ENCODE measurements at places on chromosomes 12 and 14.

- no peak for DNase-seq
Observed at GRCh38 chr12:104109446-104110271, 28.4 kb downstream of the NFYB start.

- no peak for DNase-seq
Observed at GRCh38 chr12:116609319-116610114, 50.3 kb downstream of the MAP1LC3B2 start.

DNA sequence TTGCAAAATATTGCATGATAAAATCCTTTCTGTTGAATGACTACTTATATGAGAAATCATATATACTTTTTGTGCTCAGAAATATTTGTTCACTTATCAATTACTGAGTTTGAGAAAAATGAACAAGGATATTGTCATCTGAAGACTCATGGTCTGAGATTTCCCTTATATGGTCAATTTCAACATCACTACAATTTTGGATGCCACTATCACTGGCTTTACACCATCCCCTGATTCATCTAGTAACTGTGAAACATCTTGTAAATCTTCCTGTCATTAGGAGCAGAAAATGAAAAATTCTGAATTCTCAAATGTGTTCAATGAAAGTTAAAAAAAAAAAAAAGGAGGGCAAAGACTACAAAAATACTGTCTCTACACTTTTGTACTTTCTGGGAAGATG, 21.8 kb upstream of the GXYLT1 start:
- no peak for DNase-seq

GRCh38 chr12:83074358-83074894, 387.7 kb downstream of the TMTC2 start:
- no peak for DNase-seq

DNA sequence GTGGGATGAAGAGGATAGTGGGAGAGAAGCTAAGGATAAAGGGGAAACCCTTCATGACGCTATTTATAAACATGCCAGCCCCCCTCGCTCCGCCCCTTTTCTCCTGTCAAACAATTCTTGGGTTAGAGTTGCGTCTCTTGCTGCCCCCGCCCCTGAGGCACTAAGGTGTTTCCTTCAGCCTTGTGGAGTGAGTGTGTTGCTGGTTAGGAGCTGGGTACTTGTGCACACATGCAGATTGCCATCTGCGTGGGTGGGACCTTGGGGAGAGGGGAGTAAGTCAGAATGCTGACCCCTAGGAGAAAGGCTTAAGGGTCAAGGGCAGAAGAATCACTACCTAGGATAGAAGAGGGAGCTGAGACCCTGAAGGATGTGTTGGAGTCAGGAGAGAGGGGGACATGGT, 5.4 kb downstream of the FOXJ2 start:
- no peak for DNase-seq

DNA sequence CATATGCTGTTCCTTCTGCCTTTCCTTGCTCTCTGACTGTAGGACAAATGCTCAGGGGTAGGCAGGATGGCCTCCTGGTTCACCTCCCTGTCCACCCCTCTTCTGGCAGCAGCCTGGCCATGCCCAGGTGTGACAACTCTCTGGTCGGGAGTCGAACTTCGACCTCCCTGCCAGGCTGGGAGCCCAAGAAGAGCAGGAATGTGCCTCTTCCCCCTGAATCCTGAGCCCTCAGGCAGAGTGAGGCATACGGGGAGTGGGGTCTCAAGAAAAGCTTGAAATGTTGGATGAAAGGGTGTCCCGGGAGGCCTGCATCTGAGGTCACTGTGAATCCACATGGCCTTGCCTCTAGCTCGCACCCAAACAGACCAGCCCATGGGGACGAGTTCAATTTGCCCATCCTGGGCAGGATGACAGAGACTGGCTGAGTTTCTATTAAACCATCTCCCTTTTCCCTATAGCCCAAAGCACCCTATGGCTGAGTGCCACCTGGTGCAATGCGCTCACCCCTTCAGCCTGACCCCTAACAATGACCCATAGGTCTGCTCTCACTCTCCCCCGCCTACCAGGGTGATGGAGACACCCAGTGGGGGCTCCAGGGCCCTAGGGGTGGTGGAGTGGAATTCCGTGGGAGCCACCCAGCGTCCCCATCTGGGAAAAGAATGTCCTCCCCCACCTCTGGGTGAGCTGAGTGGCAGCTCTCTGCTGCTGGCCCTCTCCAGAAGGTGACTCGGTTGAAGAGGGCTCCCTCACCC, 52.9 kb upstream of the DIO3 start:
- no peak for DNase-seq

- no peak for DNase-seq
Observed at GRCh38 chr12:79766705-79767464, 76.1 kb upstream of the PAWR start.

DNA sequence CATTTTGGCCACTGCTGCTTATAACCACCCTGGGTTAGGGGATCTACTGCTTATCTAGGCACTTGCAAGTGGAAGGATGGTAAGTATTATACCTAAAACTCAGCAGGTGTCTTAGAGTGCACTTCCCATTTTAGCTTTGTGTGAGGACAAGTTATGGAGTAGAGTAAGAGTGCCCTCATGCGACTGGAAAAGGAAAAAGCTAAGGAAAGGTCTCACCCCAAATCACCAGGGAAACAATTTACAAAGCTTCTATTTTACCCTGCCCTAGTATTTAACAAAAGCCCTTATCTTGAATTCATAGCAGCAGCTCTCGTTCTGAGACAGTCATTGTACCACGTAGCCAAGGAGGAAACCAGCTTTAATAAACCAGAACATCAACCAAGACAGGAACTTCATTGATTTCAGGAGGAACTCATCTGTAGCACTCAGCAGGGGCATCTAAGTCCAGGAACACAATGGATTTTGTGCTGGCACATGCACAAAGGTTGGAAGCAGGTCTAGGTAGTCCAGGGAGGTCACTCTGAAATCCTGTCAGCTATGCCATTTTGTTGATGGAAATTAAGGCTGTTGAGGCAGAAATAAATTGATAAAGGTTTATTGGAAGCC, 2.9 kb downstream of the RDH12 start:
- peak; percentile 23 for DNase-seq

- DNase-seq, result no peak
Observed at GRCh38 chr14:20798318-20798717, 4.3 kb downstream of the RNASE1 start.

DNA sequence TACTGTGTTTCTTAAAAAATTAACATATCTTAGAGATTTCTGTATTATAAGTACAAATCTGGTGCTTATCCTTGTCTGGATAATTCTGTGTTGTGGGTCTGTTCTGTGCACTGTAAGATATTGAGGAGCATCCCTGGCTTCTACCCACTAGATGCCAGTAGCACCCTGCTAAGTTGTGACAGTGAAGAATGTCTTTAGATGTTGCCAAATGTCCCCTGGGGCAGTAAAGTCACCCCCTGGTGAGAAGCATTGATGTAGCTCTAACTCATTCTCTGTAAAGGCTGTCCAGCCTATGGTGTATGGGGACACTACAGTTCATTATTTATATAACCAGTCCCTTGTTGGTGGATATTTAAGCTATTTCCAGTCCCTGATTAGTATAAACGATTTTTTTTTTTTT, 31.4 kb downstream of the MAP1LC3B2 start:
- no peak for DNase-seq

DNA sequence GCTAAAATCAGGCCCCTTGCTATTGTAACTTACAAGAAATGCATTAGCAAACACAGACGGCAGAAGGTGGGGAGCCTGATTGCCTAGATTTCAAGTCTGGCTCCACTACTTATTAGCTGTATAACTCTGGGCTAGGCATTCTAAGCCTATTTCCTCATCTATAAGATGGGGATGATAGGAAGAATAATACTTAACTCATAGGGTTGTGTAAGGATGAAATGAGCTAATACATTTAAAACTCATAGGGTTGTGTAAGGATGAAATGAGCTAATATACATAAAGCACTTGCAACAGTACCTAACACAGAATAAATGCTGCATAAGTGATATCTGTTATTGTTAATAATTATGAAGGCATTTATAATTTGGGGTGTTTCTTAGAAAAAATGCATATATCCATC, 60.1 kb upstream of the DIO2 start:
- DNase-seq, result no peak

DNA sequence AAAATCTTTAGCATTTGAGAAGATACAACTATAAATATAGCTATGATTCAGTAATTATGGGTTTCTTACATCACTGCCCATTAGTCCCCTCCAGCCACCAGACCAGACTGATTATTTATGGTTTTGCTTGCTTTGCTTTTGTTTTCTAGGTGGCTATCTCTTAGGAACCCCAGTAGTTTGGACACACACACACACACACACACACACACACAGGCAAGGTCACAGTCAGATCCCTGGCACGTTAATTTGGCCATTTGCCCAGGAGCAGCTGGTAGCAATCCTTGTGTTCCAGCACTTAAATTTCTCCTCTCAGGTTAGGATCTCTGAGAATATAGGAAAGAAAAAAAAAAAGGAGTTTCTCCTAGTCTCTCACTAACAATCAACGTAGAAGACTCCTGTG, 90.2 kb upstream of the RESF1 start:
- DNase-seq, result no peak

GRCh38 chr12:118025168-118025567, 8.7 kb downstream of the RFC5 start:
- DNase-seq, result no peak

GRCh38 chr14:68718023-68718990, 74.6 kb downstream of the ZFP36L1 start:
- DNase-seq, result no peak

GRCh38 chr12:14410841-14411569, 45.5 kb downstream of the ATF7IP start:
- no peak for DNase-seq

DNA sequence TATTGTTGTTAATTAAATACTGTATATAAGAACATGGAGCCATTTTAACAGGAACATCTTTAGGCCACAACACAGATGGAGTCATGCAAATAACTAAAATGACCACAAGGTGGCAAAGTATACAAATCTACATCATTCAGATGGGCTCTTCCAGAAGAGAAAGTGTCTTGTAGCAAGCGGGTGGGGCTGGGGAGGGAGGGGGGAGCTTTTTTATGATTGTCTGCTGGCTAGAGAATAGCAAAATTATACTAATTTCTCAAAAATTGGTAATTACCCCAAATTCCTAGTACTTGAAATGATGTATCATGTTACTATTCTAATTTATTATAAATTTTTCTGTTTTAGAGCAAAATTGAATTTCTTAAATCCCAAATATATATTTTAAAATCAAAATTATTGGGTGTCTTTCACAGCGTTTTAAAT, 378.7 kb downstream of the PRKD1 start:
- DNase-seq, result no peak

- no peak for DNase-seq
Observed at GRCh38 chr12:112169161-112169872, 44.0 kb downstream of the TRAFD1 start.

- DNase-seq, result no peak
Observed at GRCh38 chr14:104515059-104515810, 64.3 kb upstream of the C14orf180 start.

DNA sequence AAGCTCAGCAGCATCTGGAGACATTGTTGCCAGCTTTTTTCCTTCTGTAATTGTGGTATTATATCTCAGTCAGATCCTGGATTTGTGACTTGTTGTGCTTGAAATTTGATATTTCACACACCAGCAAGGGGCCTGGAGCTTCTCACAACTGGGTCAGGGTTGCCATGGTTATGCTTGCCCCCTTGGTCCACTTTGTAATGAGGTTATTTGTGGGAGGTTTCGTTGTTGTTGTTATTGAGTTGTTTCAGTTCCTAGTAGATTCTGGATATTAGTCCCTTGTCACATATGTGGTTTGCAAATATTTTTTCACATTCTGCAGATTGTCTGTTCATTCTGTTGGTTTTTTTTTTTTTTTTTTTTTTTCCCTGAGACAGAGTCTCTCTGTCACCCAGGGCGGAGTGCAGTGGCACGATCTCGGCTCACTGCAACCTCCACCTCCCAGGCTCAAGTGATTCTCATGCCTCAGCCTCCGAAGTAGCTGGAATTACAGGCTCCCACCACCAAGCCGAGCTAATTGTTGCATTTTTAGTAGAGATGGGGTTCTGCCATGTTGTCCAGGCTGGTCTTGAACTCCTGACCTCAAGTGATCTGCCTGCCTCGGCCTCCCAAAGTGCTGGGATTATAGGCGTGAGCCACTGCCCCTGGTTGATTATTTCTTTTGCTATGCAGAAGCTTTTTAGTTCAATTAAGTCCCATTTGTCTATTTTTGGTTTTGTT, 80.6 kb upstream of the ETV6 start:
- DNase-seq, result no peak

- DNase-seq, result no peak
Observed at GRCh38 chr14:104749111-104749649, 3.8 kb upstream of the SIVA1 start.

DNA sequence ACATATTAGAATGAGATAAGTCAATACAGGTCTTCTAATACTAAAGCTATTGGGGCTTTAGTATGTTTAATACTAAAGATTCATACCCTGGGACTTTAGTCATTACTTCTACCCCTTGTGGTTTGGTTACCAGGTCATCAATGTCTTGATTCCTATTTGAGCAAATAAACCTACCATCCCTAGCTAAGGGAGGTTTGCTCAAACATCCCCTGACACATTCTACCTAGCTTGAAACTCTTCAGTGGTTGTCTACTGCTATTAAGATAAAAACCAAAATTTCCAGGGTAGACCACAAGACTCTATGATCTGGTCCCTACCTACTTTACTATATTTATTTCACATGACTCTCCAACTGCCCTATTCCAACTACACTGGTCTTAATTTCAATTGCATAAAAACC, 7.3 kb upstream of the C2CD5 start:
- no peak for DNase-seq

DNA sequence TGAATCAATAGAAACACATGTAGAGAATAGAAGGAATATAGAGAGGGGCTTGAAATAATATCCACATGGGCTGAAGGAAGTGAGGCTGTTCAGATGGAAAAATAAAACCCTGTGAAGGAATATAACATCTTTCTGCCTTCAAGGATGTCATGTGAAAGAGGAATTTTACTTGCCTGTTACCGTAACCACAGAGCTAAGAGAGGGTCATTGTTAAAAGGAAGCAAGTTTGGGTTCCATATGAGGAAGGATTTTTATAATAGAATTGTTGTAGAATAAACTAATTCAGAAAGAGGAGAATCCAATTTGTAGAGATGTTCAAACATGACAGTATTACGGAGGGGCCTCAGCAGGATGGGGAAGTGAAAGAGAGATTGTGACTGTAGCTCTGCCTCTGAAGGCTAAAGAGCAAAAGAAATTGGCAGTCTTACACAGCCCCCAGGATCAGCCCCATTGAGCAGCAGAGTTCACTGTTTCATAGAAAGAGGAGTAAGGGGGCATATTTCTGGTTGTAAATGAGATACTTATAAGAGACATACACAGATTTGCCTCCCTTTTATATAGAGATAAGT, 41.8 kb upstream of the PTPRR start:
- no peak for DNase-seq

GRCh38 chr14:26261368-26262122, 336.3 kb downstream of the NOVA1 start:
- no peak for DNase-seq

GRCh38 chr12:1297206-1297605, 297.2 kb downstream of the FBXL14 start:
- DNase-seq, result no peak

- no peak for DNase-seq
Observed at GRCh38 chr12:89250213-89250612, 102.1 kb downstream of the DUSP6 start.
